ENCODE measurements at places on chromosomes 2 and 18.

DNA sequence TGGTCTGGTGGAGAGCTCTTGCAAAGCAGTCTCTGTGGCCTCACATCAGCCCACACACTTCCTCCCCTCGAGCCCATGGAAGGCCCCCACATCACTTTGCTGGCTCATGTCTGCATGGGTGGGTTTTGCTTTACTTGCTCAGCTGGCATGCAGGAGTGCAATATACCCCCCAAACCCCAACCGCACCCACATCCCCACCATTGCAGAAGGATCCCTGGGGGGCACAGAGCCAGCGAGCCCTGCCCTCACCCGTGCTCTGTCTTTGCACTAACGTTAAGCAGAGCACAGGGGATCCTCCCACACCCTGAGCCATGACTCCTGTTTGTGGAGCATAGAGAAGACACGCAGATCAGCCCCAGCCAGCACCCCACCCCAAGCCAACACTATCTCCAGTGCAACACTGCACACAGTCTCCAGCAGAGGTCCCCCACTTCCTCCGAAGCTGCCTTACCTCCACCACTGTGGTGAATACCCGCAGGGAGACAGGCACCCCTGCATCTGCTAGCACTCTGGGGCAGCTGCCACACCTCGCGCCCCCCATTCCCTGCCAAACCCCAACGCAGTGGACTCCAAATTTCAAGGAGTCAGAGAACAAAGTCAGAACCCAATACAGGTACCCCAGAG is 177.8 kb upstream of the RGPD4 start:
- no peak for DNase-seq

GRCh38 chr2:10017313-10017941 is 25.9 kb upstream of the KLF11 start:
- DNase-seq = no peak

GRCh38 chr2:62014102-62014501 is 108.6 kb downstream of the COMMD1 start:
- DNase-seq = no peak

DNA sequence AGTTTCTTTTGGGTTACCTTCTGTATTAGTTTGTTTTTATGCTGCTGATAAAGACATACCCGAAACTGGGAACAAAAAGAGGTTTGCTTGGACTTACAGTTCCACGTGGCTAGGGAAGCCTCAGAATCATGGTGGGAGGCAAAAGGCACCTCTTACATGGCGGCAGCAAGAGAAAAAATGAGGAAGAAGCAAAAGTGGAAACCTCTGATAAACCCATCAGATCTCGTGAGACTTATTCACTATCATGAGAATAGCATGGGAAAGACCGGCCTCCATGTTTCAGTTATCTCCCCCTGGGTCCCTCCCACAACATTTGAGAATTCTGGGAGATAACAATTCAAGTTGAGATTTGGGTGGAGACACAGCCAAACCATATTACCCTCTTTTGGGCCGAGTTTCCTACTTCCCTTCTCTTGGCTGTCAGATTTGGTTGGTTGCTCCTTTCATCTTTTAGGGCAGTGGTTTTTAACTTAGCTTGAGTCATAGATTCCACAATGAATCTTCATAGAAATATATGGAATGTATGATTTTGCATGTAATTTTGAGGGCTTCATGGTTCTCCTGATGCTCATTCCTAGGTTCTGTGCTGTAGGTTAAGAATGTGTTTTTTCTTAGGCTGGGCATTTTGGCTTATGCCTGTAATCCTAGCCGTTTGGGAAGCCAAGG is 44.2 kb downstream of the CEP192 start:
- DNase-seq = no peak

GRCh38 chr2:53987336-53987921 is 16.6 kb upstream of the PSME4 start:
- DNase-seq = no peak

DNA sequence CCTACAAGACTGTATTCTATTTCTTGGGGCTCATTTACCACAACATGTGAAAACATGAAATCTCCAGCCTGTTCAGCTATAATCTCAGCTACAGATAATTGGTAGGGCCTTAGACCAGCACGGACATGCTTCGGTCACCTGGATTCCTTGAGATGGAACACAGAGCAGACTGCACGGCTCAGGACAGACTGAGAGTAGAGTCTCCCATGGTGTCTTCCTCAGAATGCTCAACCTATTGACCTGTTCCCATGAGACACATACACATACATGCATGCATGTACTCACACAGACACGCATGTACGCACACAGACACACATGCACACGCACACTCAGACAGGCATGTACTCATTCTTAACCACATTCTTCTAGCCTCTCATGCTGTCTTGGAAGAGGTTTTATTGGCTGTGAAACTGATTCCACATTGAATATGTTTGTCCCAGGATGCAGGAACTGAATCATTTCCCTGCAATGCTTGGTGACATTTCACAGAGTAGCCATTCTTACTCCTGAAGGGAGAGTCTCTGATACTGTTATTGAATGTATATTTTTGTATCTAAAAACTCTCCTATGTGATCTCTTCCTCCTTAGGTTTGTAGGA is 23.5 kb upstream of the BZW1 start:
- no peak for DNase-seq
